ENCODE measurements at places on chromosomes 5 and 9.

GRCh38 chr5:1840071-1840547, 38.9 kb downstream of the NDUFS6 start:
- DNase-seq, result no peak

DNA sequence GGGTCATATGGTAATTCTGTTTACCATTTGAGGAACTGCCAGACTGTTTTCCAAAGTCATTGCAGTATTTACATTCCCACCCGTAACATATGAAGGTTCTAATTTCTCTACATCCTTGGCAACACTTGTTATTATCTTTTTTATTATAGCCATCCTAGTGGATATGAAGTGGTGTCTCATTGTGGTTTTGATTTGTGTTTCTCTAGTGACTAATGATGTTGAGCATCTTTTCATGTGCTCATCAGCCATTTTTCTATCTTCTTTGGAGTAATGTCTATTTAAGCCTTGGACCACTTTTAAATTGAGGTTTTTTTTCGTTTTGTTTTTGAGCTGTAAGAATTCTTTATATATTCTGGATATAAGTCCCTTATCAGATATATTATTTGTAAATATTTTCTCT, 132.8 kb upstream of the RUSC2 start:
- DNase-seq, result no peak

DNA sequence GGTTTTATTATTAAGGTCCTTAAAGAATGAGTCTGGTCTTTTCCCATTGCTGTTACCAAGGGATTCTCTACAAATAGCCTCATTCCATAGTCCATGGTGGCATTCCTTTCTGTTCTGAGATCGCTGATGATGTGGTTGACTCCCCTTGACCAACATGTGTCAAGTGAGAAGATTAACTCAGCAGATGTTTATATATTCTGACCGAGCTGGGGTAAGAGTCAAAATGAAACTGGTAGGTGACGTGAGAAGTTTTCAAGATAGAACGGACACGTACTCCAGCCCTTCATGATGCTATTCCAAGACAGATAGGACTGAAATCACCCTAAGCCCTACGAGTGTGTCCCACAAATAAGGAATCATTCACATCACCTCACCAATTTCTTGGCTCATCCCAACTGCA, 155.5 kb upstream of the WWC1 start:
- DNase-seq, result no peak

GRCh38 chr9:132147331-132147730, 14.5 kb upstream of the NTNG2 start:
- no peak for DNase-seq

DNA sequence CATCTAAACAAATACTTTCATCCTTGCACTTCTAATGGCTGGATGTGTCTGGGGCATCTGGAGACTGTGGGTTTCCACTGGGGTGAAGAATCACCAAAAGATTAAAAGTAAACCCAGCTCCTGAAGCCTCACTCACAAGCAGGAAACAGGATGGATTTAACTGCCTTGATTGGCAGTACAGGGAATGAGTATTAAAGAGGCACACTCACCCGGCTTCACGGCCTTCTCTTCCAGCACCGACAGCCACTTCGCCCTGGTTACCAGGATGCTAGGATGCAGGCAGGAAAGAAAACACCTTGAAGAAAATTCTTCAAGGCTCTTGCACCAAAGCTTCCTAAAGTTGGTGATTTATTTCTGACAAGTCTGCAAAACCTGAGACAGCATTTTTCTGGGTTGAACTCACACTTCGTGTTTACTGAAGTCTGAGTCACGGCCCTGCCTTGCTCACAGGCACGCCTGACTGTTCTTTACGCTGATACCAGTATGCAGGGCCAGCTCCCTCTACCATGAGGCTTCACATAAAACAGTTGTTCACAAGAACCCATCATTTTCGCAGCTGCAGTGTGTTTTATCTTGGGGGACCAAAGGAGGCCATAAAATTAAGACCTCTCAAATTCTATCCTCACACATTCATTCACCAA, 56.5 kb upstream of the ZNF354A start:
- no peak for DNase-seq

DNA sequence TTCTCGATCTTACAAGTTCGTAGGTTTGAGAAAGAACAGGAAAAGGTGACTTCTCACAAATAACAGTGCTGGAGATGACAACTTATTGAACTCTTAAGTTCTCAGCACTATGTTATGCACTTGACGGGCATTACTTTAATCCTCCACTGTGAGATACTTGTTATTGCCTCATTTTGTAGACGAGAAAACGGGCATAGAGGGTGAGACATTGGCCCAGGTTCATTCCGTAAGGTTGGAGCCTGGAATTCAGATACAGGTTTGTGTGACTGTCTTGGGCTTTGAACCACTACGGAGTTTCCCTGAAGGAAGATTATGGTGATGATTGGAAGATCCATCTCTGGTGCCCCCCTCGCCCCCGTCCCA, 657 bp downstream of the MAT2B start:
- DNase-seq, result no peak

DNA sequence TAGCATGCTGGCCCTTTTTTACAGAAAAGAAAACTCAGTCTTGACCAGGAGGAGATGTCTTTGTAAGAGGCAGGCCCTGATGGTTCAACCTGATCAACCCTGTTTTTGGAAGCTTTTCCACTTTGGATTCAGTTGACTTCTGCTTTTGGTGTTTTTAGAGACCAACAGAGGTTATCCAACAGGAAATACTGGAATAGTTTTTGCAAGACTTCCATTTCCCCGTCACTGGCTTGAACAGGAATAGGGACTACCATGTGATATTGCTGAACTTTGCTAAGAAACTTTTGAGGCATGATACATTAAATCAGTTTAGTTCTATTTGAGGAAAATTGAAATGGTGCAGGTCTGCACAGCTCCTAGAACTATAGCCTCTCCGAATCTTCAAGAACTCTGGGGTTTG, 17.1 kb upstream of the DAB2 start:
- DNase-seq, result no peak

DNA sequence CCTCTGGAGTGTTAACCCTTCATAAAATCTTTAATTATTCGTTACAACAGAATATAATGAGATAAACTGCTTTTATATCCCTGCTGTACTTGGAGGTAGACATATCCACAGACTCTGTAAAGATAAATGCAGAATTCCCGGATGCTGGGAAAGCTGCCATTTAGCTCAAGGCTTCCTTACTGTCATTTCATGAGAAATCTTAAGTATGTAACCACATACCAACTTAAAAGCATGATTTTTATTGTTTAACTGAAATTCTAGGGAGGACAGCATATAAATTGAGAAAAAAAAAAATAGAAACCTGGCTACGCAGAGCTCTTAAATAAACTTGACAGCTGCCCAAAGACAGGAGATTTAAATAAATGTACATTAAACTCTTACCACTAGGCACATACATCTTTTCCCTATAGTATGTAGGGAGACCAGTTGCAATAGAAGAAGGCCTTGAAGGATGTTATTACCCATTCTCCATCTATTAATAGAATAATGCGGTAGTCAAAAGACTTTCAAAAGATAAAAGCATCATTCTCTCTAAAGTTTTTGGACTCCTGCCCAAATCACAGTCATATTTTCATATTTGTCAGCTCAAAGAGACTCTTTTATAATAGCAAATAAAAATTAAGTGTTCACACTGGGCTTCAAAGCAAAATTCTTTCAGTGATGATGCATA, 373.8 kb downstream of the NDUFS4 start:
- DNase-seq, result no peak

GRCh38 chr5:151094852-151095245, 14.0 kb upstream of the TNIP1 start:
- no peak for DNase-seq

GRCh38 chr5:174448662-174449061, 275.7 kb upstream of the MSX2 start:
- no peak for DNase-seq

DNA sequence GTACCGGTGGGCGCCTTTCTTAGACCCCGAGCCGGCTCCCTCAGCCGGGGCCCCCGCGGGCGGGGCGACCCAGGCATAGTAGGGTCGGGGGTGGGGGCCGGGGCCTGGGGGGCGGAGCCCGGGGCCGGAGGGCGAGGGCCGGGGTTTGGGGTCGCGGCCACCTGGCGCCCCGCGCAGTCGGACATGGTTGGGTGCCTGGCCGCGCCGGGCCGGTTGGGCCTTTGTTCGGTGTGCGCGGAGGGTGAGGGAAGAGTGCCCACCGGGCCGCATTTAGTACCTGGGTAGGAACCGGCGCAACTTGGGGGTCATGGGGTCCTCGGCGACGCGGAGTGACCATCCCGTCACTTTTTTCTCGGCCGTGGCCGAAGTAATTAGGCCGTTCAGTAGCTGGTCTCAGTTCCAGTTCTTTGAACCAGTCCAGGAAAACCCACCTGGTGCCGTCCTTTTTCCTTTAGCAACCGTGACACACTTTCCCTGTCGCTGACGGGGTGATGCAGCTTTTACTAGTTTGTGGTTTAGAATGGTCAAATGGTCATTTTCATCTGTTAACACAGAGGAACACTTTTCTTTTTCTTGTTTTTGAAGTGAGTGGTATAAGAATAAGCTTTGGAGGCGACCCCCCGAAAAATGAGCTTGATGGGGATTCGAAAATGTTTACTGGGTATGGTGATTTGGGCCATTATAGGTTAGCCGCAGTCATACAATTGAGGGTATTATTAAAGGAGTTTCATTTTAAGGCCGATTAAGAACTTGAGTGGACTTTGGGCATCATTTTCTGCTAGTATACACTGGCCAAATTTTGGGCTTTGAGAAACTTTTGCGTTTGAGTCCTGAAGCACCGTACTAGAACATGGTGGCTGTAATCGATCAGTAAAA, 589 bp downstream of the CKS2 start:
- DNase-seq, result no peak

DNA sequence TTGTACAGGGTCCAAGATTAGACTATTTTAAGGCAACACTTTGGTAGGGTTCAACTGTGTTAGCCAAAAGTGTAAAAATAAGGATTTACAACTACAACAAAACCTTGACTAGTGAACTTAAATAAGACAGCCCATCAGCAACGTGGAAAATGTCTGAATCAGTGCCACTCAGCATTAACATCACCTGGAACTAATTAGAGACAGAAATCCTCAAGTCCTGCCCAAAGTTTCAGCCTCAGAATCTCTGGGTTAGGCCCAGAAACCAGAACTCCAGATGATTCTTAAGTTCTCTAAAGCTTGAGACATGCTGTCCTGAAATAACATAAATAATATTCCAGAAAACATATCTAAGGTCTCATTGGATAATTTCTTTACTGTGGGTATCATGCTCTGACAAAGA, 118.6 kb downstream of the SEMA6A start:
- DNase-seq, result no peak

- no peak for DNase-seq
These were observed 395 bp downstream of the DRD1 start for GRCh38 chr5:175443514-175444059.

DNA sequence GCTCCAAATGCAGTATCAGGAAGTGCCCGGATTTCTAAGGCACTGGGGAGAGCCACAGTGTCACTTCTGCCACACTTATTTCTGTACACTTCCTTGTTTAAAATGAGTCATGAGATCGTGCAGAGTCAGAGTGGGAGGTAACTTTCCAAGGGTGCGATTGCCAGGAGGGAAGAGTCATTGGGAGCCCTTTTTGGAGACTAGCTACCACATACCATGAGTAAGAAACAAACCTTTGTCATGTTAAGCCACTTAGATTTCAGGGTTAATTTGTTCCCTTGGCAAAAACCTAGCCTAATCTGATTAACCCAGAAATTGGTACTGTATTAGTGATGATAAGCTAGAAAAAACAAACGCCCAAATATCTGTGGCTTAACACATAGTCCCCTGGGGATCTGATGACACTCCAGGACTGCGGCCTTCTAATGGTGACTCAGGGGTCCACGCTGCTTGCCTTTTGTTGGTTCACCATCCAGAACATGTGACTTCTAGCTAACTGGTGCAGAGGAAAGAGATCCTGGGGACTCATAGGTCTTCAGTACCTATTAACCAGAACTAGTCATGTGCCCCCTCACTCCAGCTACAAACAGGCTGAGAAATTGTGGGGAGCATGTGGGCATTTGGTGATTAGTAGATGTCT, 48.6 kb upstream of the TLE1 start:
- DNase-seq, result no peak

GRCh38 chr9:36911601-36912412, 122.3 kb downstream of the PAX5 start:
- no peak for DNase-seq

DNA sequence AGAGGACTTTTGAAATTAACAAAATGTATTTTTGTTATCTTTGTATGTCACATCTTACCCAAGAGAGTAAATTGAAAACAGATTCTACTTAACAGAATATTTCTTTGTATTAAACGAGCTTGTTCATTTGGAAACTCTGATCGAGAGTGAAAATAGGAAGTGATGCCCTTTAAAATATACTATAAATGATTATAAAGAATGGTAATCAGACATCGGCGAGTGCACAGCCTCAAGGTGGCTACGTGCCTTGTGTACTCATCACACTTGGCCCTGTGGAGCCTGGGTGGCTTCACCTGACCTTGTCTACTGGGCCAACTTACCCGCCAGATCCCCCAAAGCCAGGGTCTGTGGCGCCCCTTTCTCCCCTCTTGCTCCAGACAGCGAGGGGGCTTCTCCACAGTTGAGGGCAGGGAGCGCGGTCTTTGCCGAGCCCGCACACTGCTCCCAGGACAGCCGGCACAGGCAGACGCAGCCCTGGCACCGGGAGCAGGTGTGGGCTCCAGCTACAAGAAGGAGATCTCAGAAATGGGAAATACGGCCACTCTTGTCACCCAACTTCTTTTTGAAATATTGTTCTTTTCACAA, 243.2 kb downstream of the CEMIP2 start:
- DNase-seq, result no peak

DNA sequence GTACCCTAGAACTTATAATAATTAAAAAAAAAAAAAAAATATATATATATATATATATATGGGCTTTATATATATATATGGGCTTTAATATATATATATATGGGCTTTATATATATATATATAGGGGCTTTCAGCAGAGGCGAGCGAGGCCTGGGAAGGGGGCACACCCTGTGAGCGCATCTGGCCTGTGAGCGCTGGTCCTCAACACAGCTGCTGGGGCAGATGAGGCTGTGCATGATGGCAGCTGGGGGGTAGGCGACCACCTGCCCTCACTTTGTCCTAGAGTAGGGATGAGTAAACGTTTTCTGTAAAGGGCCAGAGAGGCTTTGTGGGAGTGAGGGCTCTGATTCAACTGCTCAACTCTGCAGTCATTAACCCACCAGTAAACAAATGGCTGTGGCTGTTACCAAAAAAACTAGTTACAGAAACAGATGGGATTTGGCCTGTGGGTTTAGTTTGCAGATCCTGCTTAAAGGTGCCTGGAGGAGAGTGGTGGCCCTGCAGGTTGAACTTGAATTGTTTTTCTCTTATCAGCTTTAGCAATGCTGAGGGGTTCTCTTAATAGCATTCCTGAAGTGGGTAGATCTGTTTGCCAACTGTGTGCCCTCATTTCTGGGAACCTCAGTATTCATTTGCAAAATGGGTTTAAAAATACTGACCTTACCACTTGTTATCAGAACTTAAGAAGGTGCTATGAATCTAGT, 88.1 kb upstream of the EPB41L4B start:
- no peak for DNase-seq

Data from stimulated activated CD8-positive, alpha-beta memory T cell treated with anti-CD3 and anti-CD28 coated beads, Interleukin-15, amount 100 ng/mL, for 24 hours (primary cell).